Stimulated activated CD8-positive, alpha-beta memory T cell treated with anti-CD3 and anti-CD28 coated beads, Interleukin-2, amount 100 ng/mL, for 48 hours (primary cell): ENCODE measurements at places on chromosomes 12 and 14.

DNA sequence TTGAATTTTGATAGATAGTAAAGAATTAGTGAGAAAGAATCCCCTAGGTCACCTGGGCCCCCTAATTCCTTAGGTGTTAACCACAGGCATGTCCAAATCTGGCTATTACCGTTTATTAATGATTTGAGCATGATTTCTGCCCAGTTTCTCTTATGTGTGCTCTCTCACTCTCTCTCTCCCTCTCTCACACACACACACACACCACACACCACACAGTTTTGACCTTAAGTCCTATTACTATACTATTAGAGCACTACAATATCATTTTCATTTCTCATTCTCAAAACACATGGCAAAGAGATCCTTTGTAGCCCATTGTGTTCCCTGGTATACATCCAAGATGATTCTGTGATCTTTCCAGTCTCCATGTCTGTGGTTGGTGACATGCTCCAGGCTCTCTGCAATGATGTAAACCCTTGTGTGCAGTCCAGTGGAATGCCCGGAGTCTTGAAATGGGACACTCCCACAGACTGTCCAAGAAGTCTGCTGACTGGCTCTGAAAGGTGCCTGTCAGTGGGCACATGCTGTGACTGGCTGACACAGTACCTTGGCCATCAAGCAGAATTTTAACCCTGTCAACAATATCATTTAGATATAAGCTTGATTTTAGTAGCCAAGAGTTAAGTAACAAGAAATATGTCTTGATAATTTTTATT is 96.2 kb downstream of the FIGNL2 start:
- DNase-seq = no peak

GRCh38 chr12:26283617-26284016 is 88.2 kb downstream of the SSPN start:
- no peak for DNase-seq

GRCh38 chr12:51219322-51219721 is 1.5 kb upstream of the POU6F1 start:
- DNase-seq = no peak

DNA sequence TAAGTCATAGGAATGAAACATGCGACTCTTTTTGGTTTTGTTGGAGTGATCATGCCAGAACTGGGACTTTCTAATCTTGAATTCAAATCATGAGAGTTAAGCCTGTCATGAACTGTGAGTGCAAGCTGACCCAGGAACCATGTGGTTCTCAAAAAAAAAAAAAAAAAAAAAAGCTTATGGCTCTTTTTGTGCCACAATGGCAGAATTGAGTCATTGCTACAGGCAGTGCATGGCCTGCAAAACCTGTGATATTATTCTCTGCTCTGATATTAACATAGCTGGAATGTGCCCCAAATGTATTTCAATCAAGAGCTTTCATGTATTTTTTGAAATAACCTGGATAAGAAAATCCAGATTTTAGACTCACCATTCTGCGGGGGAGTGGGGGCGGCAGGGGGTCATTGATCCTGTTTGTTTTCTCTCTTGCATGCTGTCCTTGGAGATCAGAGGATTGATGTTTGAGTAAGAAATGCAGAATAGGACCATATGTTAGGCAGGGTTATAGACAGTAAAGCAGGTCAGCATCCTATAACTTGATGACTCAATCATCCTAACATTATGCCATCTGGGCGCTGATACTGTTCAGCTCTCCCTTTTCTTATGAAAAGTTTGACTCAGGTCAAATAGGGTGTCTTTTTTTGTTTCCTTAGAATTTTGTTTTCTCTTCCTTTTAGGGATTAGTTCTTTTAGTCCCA is 797.4 kb downstream of the DIO2 start:
- no peak for DNase-seq

- no peak for DNase-seq
Observed at GRCh38 chr12:20024194-20024593, 344.1 kb upstream of the PDE3A start.

DNA sequence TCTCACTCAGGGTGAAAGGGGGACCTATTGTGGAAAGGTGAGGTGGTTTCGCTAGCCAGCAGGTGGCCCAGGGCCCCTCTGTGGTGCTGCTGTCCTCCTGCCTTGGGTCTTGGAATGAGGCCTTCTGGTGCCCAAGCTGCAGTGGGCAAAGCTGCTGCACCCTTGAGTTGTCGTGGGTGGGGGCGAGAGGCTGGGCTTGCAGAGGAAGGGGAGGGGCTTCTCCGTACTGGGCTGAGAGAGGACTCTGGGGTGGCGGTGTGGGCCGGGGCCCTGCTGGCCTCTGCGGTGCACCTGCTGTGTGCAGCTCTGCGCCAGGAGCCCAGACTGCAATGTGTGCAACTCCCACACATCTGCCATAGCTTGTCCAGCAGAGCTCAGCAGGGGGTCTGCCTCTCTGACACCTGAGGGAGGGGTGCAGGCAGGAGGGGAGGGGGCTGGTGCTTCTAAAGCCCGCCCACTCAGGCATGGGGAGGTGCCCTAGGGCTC is 145.8 kb downstream of the KIF26A start:
- no peak for DNase-seq

DNA sequence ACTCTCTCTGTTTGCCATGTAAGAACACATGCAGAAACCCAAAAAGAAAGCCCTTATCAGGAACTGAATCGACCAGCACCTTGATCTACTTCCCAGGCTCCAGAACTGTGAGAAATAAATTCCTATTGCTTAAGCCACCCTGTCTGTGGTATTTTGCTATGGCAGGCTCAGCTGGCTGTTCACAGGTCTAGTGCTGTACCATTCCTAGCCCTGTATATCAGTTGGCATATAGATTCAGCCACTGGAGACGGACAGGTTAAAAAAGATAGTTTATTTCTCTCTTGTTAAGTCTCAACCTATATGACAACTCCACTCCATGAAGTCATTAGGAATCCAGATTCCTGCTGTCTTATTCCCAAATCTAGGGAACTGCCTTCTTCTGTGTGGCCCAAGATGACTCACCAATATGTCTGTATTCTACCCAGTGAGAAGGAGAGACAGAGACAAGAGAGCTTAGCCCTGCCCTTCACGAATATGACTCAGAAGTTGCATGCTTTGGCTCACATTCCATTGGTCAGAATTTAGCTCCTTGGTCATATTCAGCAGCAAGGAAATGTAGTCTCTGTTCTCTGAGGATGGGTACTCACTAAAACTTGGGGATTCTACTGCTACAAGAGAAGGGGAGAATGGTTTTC is 57.0 kb downstream of the PLEKHG7 start:
- DNase-seq = no peak

DNA sequence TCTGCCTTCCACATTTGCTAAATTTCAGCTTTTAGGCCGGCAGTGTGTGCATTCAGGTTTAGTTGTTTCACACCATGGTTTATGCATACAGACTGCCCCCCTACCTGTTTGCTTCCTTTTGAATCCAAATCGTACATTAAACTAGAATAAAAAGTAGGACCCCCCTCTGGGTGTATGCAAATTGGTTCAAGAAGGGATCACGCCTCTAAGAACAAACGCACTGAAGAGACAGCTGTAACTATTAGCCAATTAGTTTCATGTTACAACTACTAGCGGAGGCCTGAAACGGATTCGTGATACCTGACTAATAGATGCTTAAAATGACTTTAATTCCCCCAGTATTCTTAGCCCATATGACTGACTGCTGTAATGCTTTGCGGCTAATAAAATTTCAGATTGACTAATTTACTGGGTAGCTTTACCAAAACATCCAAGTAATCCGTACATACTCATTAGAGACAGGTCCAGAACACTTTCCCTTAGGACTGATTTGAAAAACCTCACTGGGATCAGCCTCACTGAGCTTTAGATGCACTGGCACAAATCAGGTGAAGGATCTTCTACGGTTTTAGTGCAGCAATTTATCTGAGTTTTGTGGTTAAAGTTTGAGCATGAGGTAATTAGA is 411.8 kb downstream of the NPAS3 start:
- no peak for DNase-seq

DNA sequence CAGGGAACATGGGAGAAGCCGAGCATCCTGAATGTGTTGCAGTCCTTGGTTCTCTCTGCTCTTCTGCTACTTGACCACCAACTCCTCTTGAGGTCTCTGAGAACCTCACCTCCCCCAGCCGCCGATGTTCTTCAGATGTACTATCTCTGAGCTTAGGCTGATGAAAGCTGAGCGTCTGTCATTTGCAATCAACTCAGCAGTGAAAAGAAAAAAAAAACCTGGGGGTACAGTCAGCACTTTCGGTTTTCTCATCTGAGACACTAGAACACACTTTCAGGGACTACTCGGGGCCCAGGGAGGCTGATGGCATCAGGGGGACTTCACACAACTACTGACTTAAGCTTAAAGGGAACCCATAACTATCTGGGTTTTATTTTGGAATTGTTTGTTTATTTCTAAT is 9.6 kb upstream of the FLVCR2 start:
- no peak for DNase-seq

DNA sequence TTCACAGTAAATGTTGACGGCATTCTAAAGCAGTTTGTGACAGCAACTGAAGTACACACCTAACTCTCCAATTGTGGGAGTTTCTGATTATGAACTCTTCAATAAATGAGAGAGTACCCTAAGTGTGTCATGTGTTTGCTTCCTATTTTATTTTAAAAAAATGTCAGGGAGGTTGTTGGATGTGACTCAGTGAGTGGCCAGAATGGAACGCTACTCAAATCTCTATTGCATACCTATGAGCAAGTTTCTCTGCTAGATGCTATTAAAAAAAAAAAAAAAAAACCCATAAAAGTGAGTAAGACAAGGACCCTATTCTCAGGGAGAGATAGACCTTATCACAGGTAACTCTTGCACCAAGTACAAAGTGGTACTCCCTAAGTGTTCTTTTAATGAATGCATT is 256.6 kb downstream of the BTG1 start:
- DNase-seq = no peak

- no peak for DNase-seq
Observed at GRCh38 chr14:52220924-52221811, 46.3 kb upstream of the PTGDR start.

GRCh38 chr14:77620222-77620870 is 3.9 kb upstream of the SPTLC2 start:
- DNase-seq = no peak

DNA sequence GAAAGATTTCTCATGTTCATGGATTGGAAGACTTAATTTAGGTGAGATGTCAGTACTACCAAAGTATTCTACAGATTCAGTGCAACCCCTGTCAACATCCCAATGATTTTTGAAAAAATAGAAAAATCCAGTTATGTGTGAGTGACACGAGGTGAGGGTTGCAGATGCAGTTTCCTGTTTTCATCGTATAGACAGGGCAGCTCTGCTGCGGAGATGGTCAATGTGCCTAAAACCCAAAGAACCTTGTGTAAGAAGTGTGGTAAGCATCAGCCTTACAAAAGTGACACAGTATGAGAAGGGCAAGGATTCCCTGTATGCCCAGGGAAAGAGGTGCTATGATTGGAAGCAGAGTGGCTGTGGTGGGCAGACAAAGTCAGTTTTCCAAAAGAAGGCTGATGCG is 94.4 kb downstream of the SCAF11 start:
- no peak for DNase-seq

GRCh38 chr14:35861204-35861868 is 35.2 kb downstream of the BRMS1L start:
- no peak for DNase-seq

GRCh38 chr14:53331247-53331646 is 178.1 kb upstream of the DDHD1 start:
- DNase-seq = no peak

- DNase-seq = no peak
Observed at GRCh38 chr14:77026166-77026929, 2.2 kb downstream of the IRF2BPL start.

DNA sequence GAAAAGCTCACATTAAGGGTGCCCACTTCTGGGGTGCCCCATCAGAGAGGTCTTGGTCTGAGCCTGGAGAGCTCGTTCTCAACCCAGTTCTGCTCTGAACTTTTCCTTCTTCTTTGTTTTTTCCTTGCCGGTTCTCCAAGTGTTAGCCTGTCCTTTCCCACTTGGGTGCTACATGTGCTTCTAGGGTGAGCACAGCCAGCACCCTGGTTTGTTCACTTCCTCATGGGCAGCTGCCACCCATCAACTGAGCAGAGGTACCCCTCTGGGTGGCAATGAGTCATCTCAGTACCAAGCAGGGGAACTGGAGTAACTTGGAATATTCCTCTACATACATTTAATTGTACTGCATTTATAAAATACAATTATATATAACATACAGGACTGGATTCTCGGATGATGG is 3.9 kb upstream of the SYNE3 start:
- no peak for DNase-seq

GRCh38 chr14:77965919-77966435 is 166.1 kb downstream of the ADCK1 start:
- no peak for DNase-seq

- no peak for DNase-seq
Observed at GRCh38 chr14:40240245-40240859, 808.1 kb upstream of the FBXO33 start.

DNA sequence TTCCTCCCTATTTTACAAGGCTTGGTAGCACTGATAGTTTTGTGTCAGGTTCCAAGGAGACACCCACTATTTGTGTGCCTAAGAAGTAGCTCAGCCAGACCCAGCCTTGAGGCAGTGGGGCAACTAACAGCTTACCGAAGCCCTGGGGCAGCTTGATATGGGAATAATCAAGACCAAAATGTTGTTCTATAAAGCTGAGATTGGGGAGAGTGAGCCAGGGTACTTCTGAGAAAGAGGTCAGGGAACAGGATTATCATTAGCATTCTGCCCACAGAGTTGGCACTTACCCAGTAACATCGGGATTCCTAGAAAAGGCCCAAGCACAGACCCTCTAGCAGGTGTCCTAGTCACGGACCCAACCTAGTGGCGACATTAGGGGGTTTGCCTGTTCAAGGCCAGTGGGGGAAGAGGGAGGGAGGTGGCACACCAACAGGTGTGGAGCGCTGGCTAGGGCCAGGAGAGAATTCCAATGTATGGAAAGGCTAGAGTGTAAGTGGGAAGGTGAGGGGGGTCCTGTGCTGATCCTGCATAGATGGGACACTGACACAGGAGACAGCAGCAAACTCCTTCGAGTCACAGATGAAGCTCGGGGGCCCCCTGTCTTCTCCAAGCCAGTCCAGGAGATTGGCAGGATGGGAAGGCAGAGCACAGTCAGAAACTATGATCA is 4.9 kb downstream of the PPP1R3E start:
- DNase-seq = no peak
